Hypothalamus (tissue), 51 donors: ENCODE measurements at places on chromosomes 6 and 20.
A peak's percentile ranks its signal among the peaks of the same experiment; 100 is the strongest.

- no peak for DNase-seq
These were observed 1.2 kb downstream of the NAA20 start for GRCh38 chr20:20018366-20018765.

GRCh38 chr6:22152841-22153240 is 144.0 kb downstream of the PRL start:
- no peak for DNase-seq

GRCh38 chr6:157891544-157892362 is 68.7 kb downstream of the SNX9 start:
- no peak for DNase-seq

GRCh38 chr6:13035606-13036005 is 292.7 kb downstream of the TBC1D7 start:
- no peak for DNase-seq

DNA sequence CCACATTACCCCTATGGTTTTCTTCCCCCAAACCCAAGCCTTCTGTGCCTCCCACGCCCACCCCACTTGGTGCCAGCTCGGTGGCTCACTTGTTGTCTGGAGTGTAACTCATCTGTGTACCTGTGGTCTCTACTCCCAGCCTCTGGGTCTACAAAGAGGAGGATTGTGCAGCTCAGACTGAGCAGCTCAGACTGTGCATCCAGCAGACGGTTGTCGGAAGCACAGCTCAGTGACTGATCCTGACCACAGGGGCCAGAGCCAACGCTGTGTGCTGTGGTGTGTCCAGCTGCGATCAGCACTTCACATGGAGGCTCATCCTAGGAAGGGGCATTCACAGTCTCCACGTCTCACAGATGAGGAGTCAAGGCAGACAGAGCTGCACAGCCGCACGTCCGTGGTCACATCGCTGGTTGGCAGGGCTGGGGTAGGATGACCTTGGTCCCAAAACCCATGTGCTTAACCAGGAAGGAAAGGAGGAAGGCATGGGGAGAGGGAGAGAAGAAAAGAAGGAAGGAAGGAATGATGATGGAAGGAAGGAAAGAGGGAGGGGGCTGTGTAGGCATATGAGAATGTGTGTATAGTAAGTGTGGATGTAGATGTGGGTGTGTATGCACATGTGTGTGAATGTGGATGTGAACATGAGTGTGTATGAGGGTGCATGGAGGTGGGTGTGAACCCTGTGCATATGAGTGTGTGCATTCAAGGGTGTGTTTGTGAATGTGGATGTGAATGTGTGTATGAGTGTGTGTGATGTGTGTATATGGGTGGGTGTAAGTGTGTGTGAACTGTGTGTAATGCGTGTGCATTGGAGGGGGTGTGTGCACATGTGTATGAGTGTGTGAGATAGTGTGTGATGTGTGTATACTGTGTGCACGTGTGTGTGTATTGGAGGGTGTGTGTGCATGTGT is 28.2 kb upstream of the STX16 start:
- no peak for DNase-seq

DNA sequence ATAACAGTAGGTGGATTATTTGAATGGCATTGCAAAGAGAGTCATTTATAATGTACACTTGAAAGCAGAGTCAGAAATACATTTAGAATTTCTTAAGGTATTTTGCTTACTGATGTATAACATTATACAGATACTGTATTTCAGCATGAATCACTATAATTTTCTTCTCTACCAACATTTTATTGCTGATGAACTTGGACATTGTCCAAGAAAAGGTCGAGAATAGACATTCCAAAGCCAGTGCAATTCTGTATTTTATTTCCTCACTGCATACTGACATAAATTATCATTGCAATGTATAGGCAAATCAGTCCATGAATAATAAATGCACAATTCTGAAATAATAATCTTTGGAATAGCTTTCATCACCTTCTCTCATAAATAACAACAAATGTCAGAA is 1420.0 kb upstream of the EYS start:
- no peak for DNase-seq

- no peak for DNase-seq
These were observed 11.8 kb upstream of the THBD start for GRCh38 chr20:23061262-23061661.

DNA sequence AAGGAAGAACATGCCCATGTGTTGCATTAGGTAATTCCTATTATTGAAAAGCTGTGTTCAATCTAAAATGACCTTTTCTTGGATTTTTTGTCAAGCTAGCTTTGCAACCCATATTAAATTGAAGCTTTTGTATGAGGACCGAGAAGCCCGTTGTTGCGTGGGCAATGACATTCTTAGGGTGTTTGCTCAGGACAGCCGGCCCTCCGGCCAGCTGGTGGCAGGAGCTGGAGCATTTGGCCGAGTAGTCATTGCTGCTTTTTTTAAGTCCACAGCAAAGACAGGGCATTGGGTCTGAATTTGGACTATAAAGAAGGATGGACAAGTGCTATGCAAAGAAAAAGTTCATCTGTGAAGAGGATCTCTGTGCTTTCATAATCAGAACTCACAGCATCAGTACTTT is 365.8 kb downstream of the SAMD5 start:
- DNase-seq = no peak

GRCh38 chr6:33772082-33772830 is 16.7 kb downstream of the LEMD2 start:
- DNase-seq = no peak

DNA sequence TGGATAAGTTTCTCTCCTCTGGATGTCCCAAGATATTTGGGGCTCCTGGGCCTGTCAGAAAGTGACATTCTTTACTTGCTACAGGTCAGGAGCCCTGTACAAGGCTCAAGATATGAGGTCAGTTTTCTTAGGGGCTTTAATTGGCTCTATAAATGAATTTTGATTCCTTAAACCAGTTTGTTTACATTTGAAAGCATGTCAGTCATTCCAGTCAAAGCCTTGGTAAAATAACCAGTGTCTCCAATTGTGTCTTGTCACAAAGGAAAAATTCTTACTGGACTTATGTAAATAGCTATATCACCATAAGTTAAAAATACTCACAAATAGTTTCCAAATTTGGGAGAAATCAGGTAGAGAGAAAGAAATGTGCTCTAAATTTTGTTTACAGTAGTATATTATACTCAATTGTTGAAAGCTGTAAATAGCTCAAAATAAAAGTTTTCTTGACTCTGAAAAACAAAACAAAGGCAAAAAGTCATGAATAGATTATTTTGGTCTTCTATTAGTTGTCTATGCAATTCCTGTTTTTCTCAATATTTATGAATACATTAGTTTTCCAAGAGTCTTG is 22.9 kb downstream of the RNF182 start:
- no peak for DNase-seq

- DNase-seq = peak; percentile 35
These were observed 285.8 kb upstream of the SUPT3H start for GRCh38 chr6:45663251-45664221.

GRCh38 chr6:16583144-16583762 is 178.0 kb downstream of the ATXN1 start:
- DNase-seq = no peak

GRCh38 chr6:166379800-166380199 is 2.9 kb downstream of the MPC1 start:
- DNase-seq = no peak

DNA sequence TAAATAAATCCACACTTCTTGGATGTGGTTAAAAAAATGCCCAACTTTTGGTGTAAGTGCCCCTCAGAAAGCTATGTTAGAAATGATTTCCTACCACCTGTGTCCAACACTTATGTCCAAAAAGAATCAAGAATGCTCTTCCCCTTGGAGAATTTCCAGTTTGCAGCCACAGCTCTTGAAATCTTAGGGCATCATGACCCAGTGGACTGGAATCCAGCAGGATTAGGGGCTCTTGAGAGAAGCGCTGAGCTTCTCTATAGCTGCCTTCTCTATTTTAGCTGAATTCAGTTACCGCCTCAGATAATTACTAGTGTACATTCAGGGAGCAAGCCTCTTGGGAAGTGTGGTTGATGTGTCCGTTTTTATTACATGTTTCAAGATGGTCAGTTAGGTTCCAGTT is 2.5 kb downstream of the PHACTR1 start:
- no peak for DNase-seq

- no peak for DNase-seq
These were observed 208.5 kb upstream of the SSTR4 start for GRCh38 chr20:22826306-22827230.

GRCh38 chr6:75501756-75502155 is 8.2 kb upstream of the FILIP1 start:
- no peak for DNase-seq

DNA sequence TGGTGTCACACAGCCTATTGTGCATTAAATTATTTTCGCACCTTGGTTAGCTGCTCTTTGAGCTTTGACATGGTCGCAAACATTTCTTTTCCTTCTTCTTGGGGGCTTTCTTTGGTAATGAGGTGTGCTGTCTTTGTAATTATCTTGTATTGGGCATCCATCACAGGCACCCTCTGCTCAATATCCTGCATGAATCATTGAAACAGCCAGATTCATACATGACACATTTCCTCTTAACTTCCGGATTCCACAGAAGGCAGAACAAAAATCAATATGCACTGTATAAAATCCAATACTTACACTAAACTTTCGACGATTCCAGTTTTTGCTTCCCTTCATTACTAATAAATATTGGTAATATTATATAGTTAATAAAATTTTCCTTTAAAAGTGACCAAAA is 175.6 kb downstream of the SYNE1 start:
- no peak for DNase-seq

GRCh38 chr20:53302695-53303412 is 290.8 kb downstream of the ZNF217 start:
- no peak for DNase-seq

- DNase-seq = no peak
These were observed 339.2 kb downstream of the PRKN start for GRCh38 chr6:162388383-162388777.

GRCh38 chr6:21240709-21241108 is 352.8 kb upstream of the SOX4 start:
- DNase-seq = no peak
